Eye (tissue), 1 donor: ENCODE measurements at places on chromosomes 16 and 17.
A peak's percentile ranks its signal among the peaks of the same experiment; 100 is the strongest.

DNA sequence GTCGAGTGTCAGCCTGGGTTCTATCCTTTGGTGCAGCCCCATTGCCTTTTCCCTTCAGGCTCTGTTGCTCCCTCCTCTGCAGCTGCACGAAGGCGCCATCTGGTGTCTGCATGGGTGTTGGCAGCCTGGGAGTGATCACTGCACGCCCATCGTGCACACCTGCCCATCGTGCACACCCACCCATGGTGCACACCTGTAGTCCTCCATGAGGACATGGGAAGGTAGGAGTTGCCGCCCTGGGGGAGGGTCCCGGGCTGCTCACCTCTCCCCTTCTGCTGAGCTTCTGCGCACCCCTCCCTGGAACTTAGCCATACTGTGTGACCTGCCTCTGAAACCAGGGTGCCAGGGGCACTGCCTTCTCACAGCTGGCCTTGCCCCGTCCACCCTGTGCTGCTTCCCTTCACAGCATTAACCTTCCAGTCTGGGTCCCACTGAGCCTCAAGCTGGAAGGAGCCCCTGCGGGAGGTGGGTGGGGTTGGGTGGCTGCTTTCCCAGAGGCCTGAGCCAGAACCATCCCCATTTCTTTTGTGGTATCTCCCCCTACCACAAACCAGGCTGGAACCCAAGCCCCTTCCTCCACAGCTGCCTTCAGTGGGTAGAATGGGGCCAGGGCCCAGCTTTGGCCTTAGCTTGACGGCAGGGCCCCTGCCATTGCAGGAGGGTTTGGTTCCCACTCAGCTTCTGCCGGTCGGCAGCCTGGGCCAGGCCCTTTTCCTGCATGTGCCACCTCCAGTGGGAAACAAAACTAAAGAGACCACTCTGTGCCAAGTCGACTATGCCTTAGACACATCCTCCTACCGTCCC, 2.9 kb downstream of the CTRL start:
- peak; percentile 84 for DNase-seq

DNA sequence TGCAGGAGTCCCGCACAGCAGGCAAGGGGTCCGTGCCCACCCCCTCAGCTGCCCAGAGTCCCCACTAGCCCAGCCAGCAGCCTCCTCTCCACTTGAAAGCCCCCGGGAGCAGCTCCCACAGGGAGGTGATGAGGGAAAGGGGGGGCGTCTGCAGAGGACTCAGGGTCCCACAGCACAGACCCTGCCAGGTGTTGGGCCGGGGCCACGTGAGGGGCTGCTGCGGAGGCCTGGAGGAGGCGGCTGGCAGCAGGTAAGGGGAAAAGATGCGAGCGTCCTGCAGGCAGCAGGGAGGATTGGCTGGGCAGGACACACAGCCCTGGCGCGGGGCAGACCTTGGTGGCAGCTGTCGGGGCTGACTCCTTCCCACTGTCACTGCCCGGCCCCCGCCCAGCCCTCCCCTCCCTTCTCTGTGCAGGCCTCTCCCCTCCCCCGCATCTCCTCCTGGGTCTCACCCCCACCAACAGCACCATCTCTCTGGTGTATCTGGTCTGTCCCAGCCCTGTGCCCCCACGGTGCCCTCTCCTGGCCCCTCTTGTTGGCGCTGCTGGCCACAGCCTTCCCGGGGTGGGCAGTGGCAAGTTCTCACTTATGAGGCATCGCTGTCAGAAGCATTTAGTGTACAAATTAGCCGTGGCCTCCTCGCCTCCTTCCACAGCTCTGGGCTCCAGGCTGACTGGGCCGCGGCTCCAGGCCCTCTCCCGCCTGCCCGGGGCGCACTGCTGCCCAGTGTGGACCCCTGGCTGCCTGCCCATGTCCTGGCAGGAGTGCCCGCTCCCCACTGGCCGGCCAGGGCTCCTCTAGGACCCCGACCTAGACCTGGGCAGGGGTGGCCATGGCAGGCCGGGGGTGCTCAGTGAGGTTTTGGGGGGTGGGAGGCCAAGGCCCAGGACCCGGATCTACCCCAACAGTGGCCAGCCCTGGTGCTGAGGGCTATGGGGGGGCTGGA, 4.4 kb upstream of the PRR35 start:
- peak; percentile 96 for DNase-seq

GRCh38 chr17:42184713-42185620, at the start of gene HCRT:
HCRT (minus strand) TSS chr17:42185452; CDS start chr17:42185365, 87 bp downstream.
- peak; percentile 42 for DNase-seq

DNA sequence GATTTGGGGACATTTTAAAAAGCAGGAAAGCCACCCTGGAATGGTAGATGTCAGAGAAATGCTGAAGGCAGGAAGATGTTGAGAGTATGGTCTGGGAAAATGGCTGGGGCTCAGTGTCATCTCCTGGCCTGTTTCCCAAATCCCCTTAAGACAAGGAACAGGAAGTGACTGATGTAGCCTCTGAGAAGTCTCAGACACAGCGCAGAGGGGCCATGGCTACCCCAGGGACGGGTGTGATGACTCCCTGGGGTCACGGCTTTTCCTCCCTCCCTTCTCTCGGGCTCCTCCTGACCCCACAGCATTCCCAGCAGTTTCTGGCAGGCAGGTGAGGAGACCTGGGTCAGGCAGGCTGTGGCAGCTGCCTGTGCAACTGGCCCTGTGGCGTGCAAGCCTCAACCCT, 45.4 kb downstream of the RAP1GAP2 start:
- DNase-seq = no peak
